Left ventricle myocardium superior (tissue), 1 donor: ENCODE measurements at places on chromosomes 1 and 21. TPM values are rescaled to one million over a fixed set of nuclear protein-coding genes. Genes with fewer than 3 reads are reported as not detected.

The ZNF683 gene
- total RNA-seq = not detected

The MCOLN3 gene
- 0.72 TPM for total RNA-seq

The SELL gene
- total RNA-seq = 2.1 TPM

The TNN gene
- 0.07 TPM for total RNA-seq

The BCL2L15 gene
- not detected for total RNA-seq

The ATAD3B gene
- 9.5 TPM for total RNA-seq

The CHIT1 gene
- not detected for total RNA-seq

The RIMS3 gene
- 0.92 TPM for total RNA-seq

The MROH9 gene
- not detected for total RNA-seq

DNA sequence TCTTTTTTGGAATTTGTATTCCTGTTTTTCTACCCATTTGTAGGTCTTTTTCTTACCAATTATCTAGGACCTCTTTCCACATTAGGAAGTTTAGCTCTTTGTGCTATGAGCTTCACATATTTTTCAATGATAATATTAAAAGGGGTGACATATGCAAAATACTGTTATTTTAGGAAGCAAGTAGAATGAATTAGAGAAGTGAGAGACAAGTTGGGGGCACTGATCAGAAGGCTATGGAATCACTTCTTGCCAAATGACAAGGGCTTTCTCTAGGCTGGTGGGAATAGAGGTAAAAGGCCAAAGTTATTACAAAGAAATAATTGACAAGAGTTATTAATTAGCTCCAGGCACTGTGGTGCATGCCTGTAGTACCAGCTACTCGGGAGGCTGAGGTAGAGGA is 4.3 kb upstream of the BCAR3 start:
- DNase-seq = no peak

GRCh38 chr1:9302745-9303524 is 10.2 kb downstream of the SPSB1 start:
- no peak for DNase-seq

- DNase-seq = no peak
Measured at GRCh38 chr1:1302006-1302430, 5.7 kb downstream of the ACAP3 start.

GRCh38 chr21:37273440-37273839 is 6.3 kb upstream of the VPS26C start:
- DNase-seq = no peak

DNA sequence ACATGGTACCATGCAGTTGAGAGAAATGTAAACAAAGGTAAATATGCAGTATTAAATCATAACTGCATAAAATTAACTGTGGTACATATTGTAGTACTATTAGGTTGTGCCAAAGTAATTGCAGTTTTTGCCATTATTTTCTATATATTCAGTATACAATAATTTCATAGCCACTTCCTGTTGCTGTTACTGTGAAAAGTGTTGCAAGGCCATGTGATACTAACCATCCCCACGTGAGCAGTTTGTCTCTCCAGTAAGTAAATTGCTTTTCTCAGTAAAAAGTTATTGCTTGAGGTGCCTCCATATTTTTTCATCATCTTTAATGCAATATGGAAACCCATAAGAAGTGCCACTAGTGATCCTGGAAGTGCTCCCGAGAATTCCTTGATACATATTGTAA is 19.6 kb upstream of the METTL18 start:
- DNase-seq = no peak

DNA sequence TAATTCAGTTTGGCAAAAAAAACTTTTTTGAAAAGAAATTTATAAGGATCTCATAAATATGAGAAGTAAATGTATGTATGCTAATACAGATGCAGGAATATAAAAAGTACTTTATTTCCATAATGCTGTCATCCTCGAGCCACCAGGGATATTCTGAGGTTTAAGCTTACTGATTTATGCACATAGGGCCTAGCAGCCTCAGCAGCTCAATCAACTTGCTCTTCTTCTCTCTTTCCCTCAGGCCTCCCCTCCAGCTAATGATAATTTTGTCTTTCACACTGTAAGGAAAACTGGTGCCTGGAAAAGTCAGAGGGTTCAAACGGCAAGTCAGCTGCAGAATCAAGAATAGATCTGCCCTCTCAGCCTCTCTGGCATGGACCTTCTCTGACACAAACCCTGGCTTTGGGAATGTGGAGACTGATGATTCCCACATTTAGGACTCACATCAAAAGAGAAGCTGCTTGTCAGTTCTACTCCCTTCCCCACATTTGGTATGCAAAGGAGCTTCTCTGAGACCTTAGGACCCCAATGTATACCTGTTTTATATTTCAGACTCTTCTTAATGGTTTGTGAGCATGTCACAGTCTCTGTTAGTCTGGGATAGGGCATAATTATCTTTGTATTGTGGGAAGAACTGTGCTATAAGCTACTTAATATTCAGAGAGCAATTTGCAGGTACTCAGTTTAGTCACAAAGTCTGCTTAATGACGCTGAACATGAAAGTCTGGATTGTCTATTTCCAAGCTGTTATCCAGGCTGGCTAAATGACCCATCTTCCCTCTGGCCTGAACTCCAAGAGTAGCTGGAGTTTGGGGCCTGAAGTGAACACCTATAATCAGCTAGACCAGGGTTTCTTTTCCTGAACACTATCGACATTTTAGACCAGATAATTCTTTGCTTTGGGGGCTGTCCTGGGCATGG is 52.1 kb upstream of the DIPK1A start:
- no peak for DNase-seq

DNA sequence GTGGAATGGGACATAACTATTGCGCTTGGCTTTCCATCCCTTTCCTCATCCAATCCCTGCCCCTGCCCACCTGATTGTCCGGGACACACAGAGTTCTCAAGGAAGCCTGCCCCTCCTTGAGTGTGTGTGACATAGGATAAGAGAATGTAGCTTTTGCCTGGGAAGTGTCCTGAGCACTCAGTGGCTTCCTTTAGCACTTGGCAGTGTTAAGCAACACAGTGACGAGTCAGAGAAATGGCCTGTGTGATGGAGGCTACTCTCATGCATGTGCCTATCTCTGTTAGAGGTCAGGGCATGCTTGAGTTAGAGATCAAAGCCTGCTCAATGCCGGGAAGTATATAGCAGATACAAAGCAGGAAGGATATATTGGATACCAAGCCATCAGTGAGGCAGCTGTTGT is 289.5 kb downstream of the SIPA1L2 start:
- no peak for DNase-seq

- no peak for DNase-seq
Measured at GRCh38 chr1:185813401-185813979, 79.3 kb downstream of the HMCN1 start.

DNA sequence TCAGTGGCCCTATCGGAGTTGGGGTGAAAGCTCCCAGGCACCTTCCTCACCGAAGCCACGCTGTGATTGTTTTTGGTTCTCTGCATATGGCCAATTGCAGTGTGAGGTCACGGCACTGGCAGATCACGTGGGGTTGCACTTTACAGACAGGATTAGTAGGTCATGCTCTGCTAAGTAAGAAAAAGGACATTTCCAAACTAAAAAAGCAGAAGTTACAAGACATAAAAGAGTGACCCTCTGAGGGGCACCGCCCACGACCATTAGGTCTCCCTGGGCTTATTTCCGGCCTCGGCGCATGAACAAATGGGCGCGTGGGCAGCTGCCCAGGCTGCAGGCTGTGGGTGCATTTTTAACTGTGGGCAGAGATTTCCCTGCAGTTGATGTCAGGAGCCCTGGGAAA is 2.0 kb downstream of the CAPN9 start:
- DNase-seq = no peak

- DNase-seq = no peak
Measured at GRCh38 chr1:187985897-187986654, 1157.3 kb downstream of the PLA2G4A start.

DNA sequence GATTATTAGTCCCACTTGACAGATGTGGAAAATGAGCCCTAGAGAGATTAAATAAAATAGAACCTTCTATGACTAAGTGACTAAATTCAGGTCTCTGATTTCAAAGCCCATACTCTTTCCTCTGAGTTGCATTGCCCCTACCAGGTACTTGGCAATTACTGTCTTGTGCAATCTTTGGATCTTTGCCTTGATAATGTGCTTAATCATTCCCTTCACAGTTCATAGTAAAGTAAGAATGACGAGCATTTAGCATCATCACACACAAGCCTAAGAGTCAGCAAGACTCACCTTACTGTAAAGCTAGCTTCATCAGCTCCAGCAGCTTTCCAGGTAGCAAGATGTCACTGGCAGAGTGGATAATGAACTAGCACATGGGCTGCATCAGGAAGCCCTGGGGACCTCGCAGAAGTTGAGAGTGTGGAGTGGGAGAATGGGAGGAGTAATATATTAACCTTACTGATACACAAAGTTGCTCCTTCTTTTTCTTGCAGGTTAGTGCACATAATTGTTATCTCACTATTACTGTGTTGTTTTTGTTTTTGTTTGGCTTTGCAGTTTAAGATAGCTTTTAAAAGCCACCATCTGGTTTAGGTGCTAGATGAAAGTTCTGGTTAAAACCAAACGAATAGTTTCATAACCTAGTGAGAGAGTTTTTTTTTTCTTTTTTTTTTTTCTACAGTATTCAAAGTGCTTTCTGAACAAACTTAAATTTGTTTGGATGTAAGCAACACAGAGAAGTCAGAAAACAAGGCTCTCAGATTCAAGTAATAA is 71.8 kb downstream of the PBX1 start:
- no peak for DNase-seq

DNA sequence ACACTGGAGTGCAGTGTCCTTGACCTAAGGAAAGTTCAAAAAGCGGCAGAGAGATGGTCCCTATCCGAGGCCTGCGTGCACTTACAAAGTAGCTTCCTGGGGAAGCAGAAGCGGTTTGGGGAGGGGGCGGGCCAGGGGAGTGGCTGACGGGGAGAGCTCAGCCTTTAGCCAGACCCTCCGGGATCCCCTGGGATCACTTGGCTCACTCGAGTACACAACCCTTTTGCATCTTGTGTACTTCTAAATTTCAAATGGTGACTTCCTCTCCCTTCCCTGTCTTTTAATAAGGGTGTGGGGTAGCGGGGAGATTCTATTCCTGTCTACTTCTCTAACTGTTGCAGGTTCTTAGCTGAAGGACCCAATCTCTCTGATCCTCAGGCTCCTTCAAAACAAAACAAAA is 18.1 kb upstream of the SNX27 start:
- DNase-seq = no peak

DNA sequence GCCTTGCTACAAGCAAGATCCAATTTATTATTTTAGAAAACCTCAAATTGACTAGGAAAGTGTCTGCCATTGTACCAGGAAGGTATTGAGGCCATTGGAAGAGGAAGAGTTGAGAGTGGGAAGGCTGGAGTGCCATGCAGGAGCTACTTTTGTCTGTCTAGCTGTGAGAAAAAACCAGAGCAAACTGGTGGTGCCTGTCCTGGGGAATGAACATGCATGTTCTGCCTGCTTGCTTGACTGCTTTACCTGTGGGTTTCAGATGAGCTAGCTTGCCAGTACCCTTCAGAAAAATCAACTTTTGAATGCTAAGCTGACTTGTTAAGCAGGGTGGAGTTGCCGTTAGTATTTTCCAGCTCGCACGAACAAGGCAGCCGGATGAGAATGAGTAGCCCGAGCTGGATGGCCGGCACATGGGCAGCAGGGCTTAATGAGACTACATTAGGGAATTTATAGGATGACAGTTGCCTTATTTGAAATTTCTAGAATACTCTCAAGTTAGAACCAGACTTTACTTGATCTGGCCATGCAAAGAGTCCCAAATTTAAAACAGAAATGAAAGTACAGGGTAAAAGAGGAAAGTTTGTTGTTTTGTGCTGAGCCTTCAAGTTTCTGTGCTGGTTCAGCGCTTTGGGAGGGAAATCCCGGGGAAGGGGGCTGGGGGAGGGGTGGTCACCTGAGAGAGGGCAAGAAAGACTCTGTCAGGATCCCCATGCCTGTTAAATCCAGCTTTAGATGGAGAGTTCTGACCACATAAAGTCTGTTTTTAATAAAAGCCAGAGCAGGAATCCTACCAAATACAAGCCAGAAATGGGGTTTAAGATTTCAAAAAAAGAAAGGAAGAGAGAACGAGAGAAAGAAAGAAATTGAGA is 29.6 kb upstream of the C1orf105 start:
- DNase-seq = no peak

- DNase-seq = no peak
Measured at GRCh38 chr1:153573351-153573750, 7.7 kb upstream of the S100A2 start.

- no peak for DNase-seq
Measured at GRCh38 chr1:245363461-245364200, 208.8 kb downstream of the KIF26B start.

- DNase-seq = no peak
Measured at GRCh38 chr1:241507189-241507863, 12.2 kb downstream of the FH start.

DNA sequence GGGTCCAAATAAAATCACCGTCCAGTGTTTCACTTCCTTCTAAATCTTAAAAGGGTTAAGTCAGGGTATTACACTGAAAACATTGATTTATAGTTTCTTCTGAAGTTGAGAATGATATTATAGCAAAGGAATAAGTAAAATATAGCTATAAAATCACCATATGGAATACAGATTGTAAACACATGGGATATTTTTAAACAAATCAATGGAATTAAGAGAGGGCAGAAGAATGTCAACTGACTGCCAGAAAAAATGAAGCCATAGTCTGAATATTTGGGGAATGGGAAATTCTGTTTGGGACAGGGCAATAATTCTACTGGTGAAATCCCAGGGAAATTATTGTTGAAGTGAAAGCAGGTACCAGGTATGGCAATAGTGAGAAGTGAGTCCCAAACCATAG is 664.6 kb downstream of the NCAM2 start:
- DNase-seq = no peak

DNA sequence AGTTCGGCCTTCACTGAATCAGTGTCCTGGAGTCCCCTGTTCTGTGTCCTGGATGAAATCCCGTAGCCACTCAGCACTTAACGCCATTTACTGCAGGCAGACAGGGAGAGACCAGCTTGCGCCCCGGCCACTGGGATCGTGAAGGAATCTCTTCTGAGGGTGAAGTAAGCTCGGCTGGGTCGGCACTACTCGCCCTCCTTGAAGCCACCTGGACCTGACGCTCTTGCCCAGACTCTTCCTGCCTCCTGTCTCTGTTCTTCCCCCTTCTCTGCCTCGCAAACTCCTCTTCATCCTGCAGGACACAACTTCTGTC is 99.9 kb upstream of the ZBTB40 start:
- no peak for DNase-seq

DNA sequence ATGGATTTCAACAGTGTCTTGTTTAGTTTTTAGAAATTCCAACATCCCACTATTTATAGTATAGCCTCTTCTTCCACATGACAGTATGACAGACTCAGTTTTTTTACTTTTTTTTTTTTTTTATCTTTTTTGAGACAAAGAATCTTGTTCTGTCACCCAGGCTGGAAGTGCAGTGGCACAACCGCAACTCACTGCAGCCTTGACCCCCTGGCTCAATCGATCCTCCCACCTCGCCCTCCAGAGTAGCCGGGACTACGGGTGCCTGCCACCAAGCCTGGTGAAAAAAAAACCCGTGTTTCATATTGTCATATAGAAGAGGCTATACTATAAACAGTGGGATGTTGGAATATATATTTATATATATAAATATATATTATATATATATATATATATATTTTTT is 1.2 kb upstream of the DR1 start:
- no peak for DNase-seq

- no peak for DNase-seq
Measured at GRCh38 chr1:5709461-5709975, 282.7 kb downstream of the NPHP4 start.

GRCh38 chr1:93827633-93828366 is 51.2 kb downstream of the DNTTIP2 start:
- no peak for DNase-seq
